ENCODE measurements at places on chromosomes 4 and X.
A peak's percentile ranks its signal among the peaks of the same experiment; 100 is the strongest.

DNA sequence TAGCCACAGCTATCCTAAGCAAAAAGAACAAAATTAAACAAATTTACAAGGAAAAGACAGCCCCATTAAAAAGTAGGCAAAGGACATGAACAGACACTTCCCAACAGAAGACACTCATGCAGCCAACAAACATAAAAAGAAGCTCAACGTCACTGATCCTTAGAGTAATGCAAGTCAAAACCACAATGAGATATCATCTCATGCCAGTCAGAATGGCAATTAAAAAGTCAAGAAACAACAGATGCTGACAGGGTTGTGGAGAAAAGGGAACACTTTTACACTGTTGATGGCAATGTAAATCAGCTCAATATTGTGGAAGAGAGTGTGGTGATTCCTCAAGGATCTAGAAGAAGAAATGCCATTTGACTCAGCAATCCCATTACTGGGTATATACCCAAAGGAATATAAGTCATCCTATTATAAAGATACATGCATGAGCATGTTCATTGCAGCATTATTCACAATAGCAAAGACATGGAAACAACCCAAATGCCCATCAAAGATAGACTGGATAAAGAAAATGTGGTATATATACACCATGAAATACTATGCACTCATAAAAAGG is 163.0 kb upstream of the TET2 start:
- DNase-seq, result no peak

DNA sequence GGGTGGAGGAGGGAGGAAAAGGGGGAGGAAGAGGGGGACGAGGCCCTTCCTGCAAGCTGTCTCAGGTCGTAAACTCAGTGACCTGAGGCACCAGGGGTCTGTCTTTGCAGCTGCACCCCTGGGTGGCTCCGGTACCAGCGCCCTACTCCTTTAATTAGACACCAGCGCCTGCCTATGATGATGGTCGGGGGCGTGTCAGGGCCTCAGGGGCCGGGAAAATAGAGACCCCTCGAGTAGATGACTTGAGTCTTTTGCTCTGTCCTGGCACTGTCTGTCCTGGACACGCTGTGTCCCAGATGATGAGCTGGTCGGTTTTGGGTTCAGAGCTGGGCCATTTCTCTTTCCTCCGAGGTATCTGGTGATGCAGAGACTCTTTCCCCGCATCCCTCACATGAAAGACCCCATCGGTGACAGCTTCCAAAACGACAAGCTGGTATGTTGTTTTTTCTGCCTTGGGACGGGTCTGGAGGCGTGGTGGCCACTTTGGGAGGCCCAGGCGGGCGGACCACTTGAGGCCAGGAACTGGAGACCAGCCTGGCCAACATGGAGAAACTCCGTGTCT is 11.2 kb downstream of the SLC25A6 start:
- no peak for DNase-seq

DNA sequence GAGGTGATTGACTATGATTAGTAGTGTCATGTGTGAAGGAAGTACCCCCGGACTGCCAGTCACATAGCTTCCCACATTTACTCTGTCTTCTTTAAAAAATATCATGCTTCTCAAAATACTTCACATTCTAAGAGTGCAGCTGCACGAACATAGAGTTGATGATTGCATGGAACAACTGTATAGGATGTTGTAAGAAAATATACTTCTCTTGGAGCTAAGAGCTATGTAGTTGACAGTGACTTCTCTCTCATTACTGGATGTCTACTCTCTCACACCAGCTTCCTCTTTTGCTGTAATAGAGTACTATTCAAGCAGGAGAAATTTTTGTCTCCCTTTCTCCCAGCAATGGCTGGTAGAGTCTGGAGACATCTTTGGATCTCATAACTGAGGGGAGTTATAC is 99.4 kb upstream of the PUDP start:
- no peak for DNase-seq

DNA sequence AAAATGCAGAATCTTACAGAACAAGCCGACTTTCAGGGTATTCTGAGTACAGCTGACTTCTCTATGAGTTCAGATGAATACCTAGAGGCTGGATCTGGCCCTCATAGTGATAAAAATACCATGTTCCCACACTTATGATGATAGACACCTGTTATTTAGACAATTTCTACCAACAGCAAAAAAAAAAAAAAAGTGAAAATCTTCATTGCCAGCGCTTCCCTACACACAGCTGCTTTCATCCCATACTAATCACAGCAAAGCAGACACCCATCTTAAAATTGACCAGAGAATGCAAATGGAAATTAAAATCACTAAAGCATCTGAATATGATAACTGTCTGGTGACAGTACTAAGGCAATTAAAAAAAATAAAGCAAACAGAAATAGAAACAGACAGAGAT is 132.1 kb upstream of the ADGRL3 start:
- no peak for DNase-seq

GRCh38 chr4:77025643-77026321 is 50.0 kb downstream of the CCNI start:
- peak; percentile 67 for DNase-seq

GRCh38 chr4:118703118-118703517 is 17.9 kb downstream of the METTL14 start:
- no peak for DNase-seq

- DNase-seq, result peak; percentile 9
These were observed 644.9 kb downstream of the TECRL start for GRCh38 chr4:63764400-63764799.

DNA sequence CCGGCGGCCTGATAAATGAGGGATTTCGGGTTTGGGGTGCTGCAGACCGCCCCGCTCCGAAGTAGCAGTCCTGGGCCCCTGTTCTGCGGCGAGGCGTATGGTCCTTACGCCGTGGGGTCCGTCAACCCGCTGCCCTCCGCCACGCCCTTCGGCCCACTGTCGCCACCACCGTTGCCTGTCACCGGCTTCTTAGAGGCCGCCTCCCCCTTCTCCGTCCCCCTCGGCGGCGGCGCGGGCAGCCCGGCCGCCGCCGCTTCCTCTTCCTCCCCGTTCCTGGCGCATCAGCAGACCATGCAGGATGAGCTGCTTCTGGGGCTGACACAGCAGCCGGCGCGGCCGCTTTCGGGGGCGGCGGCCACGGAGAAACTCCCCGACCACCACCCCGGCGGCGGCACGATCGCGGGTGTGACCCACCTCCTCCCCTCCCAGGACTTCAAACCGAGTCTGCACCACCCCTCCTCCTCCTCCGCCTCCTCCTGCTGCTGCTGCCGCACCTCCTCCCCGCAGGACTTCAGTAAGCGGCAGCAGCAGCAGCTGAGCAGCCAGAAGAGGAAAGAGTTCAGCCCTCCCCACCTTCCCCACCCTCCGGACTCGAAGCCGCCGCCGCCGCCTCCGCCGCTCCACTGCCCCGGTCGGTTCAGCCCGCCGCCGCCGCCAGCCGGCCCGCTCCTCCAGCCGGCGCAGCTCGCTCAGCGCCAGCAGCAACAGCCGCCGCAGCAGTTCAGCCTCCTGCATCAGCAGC is 549 bp downstream of the CPEB2 start:
- peak; percentile 88 for DNase-seq

GRCh38 chr4:6359536-6360308 is 90.1 kb downstream of the WFS1 start:
- no peak for DNase-seq

- DNase-seq, result peak; percentile 97
These were observed 70.9 kb downstream of the APBB2 start for GRCh38 chr4:41143311-41144039.

- no peak for DNase-seq
These were observed 230.3 kb downstream of the UNC5C start for GRCh38 chr4:95318483-95318882.

GRCh38 chr4:127047930-127048329 is 584.8 kb upstream of the INTU start:
- no peak for DNase-seq

DNA sequence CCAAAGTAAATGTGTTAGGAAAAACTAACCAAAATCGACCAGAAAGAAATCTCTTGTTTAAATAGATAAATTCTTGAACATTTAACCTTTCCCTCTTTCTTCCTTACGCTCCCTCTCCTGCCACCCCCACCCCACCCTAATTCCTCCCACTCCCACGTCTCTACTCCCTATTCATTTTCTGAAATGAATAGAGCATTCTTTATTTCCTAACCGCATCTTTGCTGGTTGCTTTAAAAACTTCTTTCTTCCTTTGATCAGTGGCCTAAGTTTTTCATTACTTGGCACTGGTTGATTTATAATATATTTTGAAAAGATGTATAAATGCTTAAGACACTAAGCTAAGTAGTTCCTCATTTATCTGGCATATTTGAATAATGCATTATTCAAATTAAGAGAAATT is 33.9 kb downstream of the BMPR1B start:
- DNase-seq, result no peak

- DNase-seq, result peak; percentile 32
These were observed 374.8 kb upstream of the GNPDA2 start for GRCh38 chr4:45100956-45101818.
